Effector memory CD4-positive, alpha-beta T cell (primary cell): ENCODE measurements at places on chromosomes 1 and 21.

GRCh38 chr21:35202431-35202830 is 153.3 kb upstream of the RUNX1 start:
- no peak for DNase-seq

- no peak for DNase-seq
Measured at GRCh38 chr1:30255111-30255724, 468.2 kb downstream of the MATN1 start.

DNA sequence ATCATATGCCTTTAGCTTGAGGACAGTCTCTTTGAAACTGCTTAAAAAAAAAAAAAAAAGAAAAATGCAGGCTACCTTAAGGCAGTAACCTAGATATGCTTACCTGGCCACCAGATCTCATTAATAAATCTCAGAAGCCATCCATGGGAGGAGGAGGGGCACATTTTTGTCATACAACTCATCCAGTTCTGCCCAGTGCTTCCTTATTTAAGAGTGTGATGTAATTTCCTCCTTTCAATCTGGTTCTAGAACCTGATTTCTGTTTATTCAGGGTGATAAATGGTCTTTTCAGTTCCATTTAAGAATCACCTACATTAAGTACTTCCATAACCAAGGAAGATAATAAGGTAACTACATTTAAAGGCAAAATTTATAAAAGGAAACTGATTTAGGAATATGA is 6.1 kb downstream of the ERRFI1 start:
- no peak for DNase-seq

DNA sequence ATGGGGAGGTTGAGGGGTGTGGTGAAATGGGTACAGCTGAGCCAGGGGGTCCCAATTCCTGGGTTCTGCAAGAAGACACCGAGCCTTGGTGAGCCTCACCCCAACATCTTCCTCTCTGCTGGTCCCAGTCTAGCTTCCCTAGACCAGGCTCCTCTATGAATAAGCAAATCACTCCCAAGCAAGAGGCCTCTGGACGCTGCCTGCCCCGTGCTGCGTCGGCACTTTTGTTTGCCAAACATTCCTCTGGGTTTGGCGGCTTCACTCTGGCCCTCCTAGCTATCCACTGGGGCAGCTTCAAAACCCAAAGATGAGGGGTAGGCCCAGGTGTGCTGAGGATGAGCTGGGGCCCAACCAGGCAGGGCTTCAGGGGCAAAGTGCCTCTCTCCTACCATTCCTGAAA is 137.1 kb upstream of the CD34 start:
- no peak for DNase-seq

GRCh38 chr1:188499690-188500089 is 1670.9 kb downstream of the PLA2G4A start:
- DNase-seq: no peak

- no peak for DNase-seq
Measured at GRCh38 chr1:47416319-47417169, 459 bp downstream of the FOXE3 start.

DNA sequence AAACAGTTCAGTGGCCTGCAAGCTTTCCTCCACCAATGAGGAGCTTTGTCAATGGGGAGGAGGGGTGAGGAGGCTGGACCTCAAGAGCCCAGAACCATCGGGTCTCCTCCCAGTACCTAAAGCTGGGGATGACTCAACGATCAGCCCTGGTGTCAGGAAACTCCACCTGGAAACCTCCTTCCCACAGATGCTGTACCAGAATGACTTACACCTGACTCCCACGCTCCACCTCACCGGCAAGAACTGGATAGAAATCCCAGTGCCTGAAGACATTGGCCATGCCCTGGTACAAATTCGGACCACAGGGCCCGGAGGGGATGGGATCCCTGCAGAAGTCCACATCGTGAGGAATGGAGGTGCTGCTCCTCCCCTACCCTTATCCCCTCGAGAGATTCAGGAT is 11.4 kb downstream of the TMEM81 start:
- no peak for DNase-seq

DNA sequence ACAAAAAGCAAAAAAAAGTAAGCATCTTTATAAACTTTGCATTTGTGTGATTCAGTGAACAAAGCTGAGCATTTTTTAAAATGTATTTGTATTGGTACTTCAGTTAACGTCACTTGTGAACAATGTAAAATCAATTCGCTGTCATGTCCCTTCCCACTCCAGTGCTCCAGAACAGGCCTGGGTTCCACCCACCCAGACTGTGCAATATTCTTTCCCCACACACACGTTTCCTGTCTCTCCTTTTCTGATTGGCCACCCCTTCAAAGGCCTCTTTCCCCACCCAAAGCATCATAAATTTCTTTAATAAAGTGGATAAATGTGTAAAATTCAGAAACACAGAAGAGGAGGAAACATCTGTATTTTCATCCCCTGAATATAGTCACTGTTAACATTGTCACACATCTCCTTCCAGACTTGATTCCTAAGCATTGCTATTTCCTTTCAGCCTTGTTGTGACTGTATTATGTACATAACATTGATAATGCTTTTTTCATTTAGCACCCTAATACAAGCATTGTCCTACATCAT is 12.0 kb downstream of the CLEC20A start:
- DNase-seq: no peak

- DNase-seq: no peak
Measured at GRCh38 chr1:59072583-59072947, 224.3 kb upstream of the FGGY start.

DNA sequence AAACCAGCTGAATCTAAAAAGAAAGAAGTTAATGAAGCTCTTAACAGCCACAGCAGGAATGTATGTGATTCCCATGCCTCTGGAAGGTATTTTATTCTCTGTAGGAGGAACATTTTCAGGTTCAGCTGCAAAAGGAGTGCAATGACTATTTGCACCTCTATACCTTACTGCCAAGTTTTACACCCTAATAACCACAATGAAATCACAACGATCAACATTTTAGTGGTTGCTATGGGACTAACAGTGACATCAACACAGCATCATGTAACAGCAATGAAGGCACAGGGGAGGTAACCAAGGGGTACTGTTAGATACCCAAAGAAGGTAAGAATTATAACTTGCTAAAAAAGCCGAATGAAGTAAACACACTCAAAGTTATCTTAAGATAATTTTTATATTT is 116.3 kb upstream of the HP1BP3 start:
- DNase-seq: no peak

- DNase-seq: no peak
Measured at GRCh38 chr1:15124362-15125100, 29.0 kb upstream of the TMEM51 start.

GRCh38 chr1:171727778-171728177 is 14.1 kb downstream of the VAMP4 start:
- no peak for DNase-seq
